ENCODE measurements at places on chromosomes 11 and 22.

- no peak for DNase-seq
These were observed 129.4 kb downstream of the CCDC34 start for GRCh38 chr11:27233654-27234042.

- DNase-seq, result no peak
These were observed 28.5 kb downstream of the DCDC1 start for GRCh38 chr11:31340903-31341572.

DNA sequence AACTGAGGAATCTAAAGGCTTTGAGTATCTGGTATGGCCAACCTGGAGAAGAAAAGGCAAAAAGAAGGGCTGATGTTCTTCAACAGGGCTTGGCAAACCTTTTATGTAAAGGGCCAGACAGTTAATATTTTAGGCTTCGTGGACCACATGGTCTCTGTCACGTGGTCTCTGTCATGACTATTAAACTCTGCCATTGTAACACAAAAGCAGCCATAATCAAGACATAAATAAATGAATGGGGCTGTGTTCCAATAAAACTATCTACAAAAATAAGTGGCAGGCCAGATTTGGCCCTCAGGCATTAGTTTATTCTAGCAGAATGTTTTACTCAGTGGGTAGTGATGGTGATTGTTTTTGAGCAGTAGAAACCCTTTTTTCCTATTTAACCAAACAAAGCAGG lies 483 bp upstream of the ACCSL start:
- DNase-seq, result no peak

- no peak for DNase-seq
These were observed 40.0 kb downstream of the LINC01488 start for GRCh38 chr11:69521457-69521856.

- DNase-seq, result no peak
These were observed 435.4 kb downstream of the BRD1 start for GRCh38 chr22:49392247-49392646.

GRCh38 chr11:10066441-10066840 lies 227.6 kb downstream of the SBF2 start:
- DNase-seq, result no peak

DNA sequence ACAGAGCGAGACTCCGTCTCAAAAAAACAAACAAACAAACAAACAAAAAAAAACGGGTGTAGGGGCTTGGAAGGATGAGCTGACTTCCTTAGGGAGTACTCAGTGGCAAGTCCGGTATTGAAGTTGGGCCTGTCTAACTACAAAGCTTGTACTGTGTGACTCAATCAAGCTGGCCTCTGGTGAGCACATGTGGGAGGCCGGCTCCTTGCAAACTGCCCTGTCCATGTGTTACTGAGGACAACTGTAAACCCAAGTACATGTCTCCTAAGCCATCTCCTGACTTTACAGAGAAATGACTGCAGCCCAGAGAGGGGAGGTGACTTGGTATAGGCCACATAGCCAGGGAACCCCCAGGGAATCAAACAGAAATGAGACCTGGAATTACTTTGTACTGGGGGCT lies 11.6 kb downstream of the RIBC2 start:
- no peak for DNase-seq

GRCh38 chr11:61541598-61541997 lies 33.0 kb downstream of the LRRC10B start:
- DNase-seq, result peak; percentile 20

DNA sequence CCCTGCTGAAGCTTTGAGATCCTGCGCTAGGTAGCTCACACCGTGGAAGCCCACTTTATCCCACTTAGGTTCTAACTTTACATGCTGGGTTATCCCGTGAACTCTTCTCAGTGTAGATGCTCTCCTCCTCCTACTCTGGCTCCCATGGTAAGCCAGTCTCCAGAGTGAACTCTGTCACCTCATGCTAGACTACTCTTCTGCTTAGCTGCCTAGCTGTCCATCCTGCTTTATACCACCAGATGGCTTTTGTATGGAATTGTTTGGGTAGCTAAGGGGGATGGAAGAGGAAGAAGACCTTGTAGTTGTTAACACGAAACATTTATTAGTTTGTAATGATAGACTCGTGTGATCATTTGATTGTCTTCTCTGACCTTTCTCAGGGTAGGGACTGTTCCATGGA lies 46.8 kb downstream of the EMSY start:
- DNase-seq, result no peak

DNA sequence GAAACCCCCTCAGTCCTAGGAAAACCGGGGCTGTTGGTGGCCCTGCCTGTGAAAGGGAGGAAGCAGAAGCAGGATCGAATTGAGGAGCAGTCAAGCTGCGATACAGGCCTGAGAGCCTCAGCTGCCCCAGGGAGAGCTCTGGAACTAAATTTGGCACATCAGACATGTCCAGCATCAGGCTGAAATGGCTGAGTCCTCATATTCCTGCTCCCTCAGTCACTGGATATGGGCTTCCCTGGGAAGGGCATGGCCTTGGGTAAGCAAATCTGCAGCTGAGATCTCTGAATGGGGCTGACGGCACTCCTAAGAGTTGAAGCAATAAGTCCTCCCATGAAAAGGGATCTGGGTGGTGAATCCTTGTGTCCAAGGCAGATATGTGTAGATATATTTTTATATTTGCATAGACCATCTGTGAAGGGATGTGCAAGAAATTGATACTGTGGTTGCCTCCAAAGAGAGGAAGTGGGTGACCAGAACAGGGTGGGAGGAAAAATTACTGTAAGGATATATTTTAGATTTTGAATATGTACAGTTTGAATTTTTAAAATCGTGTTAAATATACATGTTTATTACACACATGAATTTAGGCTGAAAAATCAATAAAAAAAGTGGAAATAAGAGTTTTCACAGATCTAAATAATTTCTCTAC lies 45.5 kb downstream of the APIP start:
- DNase-seq, result no peak

GRCh38 chr11:125925247-125925740 lies 20.6 kb upstream of the VSIG10L2 start:
- no peak for DNase-seq

GRCh38 chr22:23530766-23531282 lies 49.3 kb downstream of the IGLL1 start:
- no peak for DNase-seq

GRCh38 chr22:22721681-22722354 lies 77.4 kb downstream of the GGTLC2 start:
- DNase-seq, result no peak

DNA sequence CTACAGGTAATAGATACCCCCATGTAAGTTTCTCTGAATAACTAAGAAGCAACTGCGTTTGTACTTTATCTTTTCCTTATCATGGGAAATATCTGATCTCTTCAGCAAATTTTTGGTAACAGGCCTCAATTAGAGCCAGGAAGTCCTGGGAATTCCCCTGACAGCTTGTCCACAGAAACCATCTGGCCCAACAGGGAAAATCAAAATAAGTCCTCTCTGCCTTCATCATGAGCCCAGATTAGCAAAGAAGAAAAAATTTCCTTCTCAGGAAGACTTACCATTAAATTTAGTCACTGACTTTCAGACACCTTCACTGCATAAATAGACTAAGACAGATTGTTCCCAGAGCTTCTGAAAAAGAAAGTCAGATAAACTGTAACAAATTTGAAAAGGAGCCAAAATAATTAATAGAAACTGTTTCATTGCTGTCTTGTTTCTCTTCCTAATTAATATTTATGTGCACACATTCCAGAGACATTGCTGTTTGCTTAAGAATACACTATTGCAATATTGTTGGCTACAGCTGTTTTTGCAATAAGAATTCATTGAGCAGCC lies 278.1 kb upstream of the FAT3 start:
- DNase-seq, result no peak

GRCh38 chr11:116110802-116111201 lies 606.6 kb upstream of the CADM1 start:
- DNase-seq, result no peak

Measured in NCI-H1105 (cell line).